Effector memory CD8-positive, alpha-beta T cell (primary cell): ENCODE measurements at places on chromosomes 5 and 9.

DNA sequence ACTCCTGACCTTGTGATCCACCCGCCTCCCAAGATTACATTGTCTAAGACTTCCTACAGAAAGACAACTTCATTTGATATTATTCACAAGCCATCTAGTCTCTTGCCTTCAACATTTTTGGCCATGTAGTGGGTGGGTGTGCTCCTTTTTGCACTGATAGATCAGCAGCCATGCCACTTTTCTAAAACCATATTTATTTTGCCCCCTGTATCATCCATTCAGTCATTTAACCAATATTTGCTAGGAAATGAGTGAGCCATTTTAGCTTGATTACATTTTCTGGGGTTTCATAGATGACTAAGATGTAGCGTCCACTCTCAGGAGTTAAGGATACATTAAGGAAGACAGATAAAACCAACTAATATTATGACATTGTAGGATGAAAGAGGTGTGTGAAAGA lies 555.6 kb downstream of the RAB3C start:
- H3K4me1 ChIP-seq: no peaks in the 10 kb centered on the region
- H3K4me3 ChIP-seq: no peak overlapping the region
- no peak overlapping the region for H3K27ac ChIP-seq
- H3K36me3 ChIP-seq: no peaks in the 10 kb centered on the region

DNA sequence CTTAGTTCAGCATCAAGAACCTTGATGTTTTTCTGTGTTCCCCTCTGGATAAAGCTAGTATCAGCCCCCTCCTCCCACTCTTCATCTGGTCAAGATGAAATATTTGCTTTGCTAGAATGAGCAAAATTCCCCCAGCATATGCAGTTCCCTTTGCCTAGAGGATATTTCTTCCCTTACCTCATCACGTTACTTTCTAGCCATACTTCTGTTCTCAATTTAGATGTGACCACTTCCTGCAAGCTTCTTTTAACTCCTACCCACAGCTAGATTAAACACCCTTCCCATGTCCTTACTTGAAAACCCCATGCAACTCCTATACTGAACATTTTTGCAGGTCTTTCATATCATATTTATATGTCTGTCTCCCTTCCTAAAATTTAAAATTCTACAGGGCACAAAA lies 178.9 kb upstream of the TUSC1 start:
- H3K4me3 ChIP-seq: no peak overlapping the region
- no peaks in the 10 kb centered on the region for H3K4me1 ChIP-seq
- no peak overlapping the region for H3K27ac ChIP-seq
- no peaks in the 10 kb centered on the region for H3K27me3 ChIP-seq
- no peak for DNase-seq
- H3K36me3 ChIP-seq: no peaks in the 10 kb centered on the region

GRCh38 chr5:142627383-142628217 lies 58.3 kb downstream of the FGF1 start:
- peaks cover 35% of the 10 kb centered on the region for H3K27me3 ChIP-seq
- no peak for DNase-seq
- no peak overlapping the region for H3K27ac ChIP-seq

GRCh38 chr9:22204240-22204639 lies 195.1 kb upstream of the CDKN2B start:
- H3K27me3 ChIP-seq: peaks cover 18% of the 10 kb centered on the region
- H3K27ac ChIP-seq: no peak overlapping the region
- H3K4me1 ChIP-seq: peaks cover 13% of the 10 kb centered on the region

DNA sequence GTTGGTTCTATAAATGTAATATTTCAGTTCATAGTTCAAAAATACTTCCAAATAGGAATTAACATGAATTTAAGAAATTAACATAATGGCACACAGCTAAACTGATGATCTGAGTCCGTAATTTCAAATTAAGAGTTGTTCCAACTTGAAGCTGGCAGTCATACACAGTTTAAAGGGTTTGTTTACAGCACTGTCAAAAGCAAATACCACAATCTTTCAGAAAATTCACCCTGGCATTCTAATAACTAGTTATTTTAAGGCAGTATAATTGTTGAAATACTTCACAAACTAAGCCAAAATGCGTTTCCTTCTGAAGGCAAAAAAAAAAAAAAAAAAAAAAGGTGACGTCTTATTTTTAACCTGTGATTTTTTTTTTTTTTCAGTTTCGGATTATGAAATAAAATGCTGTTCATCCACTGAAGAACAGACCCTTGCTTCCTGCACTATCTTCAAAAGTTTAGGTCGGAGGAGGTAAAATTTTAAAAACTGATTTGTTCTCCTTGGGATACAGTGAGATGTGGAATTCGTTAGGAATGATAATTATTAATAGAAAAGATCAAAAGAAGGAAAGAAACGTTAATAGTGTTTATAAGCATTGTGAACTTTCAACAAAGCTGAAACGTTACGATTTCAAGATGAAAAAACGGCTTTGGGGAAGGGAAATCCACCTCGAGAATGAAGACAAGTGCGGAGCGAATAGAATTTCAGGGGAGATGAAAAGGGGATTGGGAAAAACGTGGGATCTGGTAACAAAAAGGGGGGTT lies 850 bp downstream of the IL6ST start:
- H3K27ac ChIP-seq: peak overlapping the region; percentile 93
- H3K27me3 ChIP-seq: no peaks in the 10 kb centered on the region
- peaks cover 9% of the 10 kb centered on the region for H3K36me3 ChIP-seq
- H3K4me1 ChIP-seq: peaks cover 27% of the 10 kb centered on the region

DNA sequence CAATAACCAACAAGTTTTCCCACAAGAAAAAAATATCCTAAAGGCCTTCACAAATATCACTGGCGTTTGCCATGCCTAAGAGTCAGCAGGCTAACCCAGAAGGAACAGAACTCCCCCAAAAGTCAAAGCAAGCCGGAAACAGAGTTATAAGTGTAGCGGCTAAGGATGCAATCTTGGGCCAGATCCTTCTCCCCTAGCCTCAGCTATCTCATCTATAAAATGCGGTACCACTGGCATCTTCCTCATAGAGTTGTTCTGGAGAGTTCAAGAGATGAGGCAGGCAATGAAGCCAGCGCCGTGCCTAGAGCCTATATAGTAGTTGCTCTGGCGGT lies 632 bp downstream of the DPM2 start:
- DNase-seq: no peak
- peak overlapping the region; percentile 87 for H3K4me3 ChIP-seq
- H3K36me3 ChIP-seq: peaks cover 56% of the 10 kb centered on the region
- H3K27me3 ChIP-seq: no peaks in the 10 kb centered on the region
- H3K27ac ChIP-seq: peak overlapping the region; percentile 87

DNA sequence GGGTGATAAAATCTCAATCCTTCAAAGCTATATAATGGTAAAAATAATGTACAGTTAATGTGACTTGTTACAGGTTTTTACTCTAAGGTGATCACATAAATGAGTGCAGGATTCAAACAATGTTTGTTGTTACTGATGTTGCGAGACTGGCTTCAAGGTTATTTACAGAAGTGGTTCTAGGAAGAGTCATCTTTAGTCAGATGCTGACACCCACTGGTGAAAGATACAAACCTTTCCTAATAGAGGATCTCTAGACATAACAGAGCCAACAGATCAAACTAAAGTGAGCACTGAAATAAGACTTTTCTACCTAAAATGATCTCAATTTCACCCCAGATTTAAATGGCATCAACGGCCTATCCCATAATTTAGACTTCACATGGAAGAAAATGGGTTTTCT lies 20.2 kb downstream of the ARSB start:
- H3K27ac ChIP-seq: no peak overlapping the region
- H3K4me3 ChIP-seq: no peak overlapping the region
- H3K4me1 ChIP-seq: no peaks in the 10 kb centered on the region
- DNase-seq: no peak

DNA sequence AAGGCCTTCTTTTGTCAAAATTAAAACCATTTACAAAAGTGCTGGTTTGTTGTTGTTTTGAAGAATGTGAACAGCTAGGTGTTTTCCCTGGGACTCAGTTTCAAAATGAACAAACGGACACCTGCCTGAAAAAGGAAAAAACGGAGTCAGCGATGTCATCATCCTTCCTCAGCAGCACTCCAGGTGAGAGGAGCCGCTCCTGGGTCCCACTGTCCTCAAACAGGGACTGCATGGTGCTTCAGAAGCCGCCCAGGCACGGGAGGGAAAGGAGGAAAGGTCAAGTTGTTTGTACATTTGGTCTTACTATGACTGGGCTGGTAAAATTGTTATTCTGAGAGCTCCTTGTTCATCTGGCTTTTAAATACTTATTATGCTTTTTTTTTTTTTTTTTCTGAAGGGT lies 69.0 kb upstream of the ZSWIM6 start:
- H3K27ac ChIP-seq: no peak overlapping the region
- no peak for DNase-seq

DNA sequence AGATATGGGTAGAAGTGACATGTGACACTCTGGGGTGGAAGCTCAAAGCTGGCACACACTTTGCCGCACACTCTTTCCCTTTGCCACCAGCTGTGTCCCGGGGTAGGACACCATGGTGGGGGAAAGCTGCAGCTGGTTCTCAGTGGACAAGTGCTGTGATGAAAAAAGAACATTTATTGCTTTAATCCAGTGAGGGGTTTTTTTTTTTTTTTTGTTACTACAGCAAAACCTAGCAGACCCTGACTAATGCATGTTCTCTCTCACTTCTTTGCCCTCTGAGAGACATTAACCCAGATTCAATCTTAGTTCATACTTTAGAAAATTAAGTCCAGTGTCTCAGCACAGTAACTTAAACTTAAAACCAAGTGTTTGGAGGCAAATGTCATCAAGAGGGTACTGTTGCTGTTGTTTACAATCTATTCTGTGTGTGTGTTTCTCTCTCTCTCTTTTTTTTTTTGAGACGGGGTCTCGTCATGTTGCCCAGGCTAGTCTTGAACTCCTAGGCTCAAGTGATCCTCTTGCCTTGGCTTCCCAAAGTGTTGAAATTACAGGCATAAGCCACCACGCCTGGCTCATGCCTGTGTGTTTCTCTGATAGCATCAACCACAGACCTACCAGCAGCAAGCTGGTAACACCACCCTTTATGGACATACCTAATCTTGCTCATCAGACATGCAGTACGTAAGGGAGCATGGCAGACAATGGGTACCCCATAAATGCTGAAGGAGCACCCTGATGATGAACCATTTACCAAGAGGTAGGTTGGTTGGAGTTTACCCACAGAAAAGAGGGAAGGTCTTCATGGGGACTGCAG lies 84.7 kb upstream of the TBC1D2 start:
- DNase-seq: no peak
- H3K4me1 ChIP-seq: no peaks in the 10 kb centered on the region
- no peaks in the 10 kb centered on the region for H3K36me3 ChIP-seq
- H3K4me3 ChIP-seq: no peak overlapping the region
- H3K27ac ChIP-seq: no peak overlapping the region
- peaks cover 82% of the 10 kb centered on the region for H3K27me3 ChIP-seq

- peaks cover 3% of the 10 kb centered on the region for H3K4me1 ChIP-seq
- H3K27me3 ChIP-seq: peaks cover 26% of the 10 kb centered on the region
- no peak overlapping the region for H3K4me3 ChIP-seq
Observed at GRCh38 chr5:5342784-5343183, 79.7 kb upstream of the ICE1 start.

- H3K27me3 ChIP-seq: no peaks in the 10 kb centered on the region
- H3K27ac ChIP-seq: no peak overlapping the region
- H3K36me3 ChIP-seq: no peaks in the 10 kb centered on the region
- H3K4me1 ChIP-seq: no peaks in the 10 kb centered on the region
Observed at GRCh38 chr5:105146867-105147266, 1584.3 kb upstream of the NUDT12 start.

GRCh38 chr5:179880848-179881590 lies 22.4 kb upstream of the MRNIP start:
- DNase-seq: no peak
- peaks cover 22% of the 10 kb centered on the region for H3K36me3 ChIP-seq
- H3K4me1 ChIP-seq: no peaks in the 10 kb centered on the region
- no peak overlapping the region for H3K4me3 ChIP-seq
- peak overlapping the region; percentile 3 for H3K27ac ChIP-seq

DNA sequence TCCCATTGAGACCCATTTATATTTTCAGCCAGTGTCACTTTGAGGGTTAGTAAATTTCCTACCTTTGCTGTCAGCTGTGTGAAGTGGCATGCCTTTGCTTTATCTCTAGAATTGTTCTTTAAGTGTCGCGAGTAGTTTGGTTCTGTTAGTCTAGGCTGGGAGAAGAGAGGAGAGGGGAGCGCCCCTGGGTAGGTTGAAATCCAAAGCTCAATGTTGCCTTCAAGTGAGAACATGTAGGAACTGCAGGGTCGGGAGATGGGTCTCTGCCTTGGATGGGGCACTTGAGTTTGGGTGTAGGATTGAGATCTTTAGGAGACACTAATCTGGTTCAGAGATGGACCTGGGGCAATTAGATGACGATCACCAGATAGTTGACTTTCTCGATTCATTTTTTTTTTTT lies 46.3 kb downstream of the STC2 start:
- peaks cover 68% of the 10 kb centered on the region for H3K27me3 ChIP-seq
- no peaks in the 10 kb centered on the region for H3K4me1 ChIP-seq
- H3K27ac ChIP-seq: no peak overlapping the region
- H3K4me3 ChIP-seq: no peak overlapping the region

DNA sequence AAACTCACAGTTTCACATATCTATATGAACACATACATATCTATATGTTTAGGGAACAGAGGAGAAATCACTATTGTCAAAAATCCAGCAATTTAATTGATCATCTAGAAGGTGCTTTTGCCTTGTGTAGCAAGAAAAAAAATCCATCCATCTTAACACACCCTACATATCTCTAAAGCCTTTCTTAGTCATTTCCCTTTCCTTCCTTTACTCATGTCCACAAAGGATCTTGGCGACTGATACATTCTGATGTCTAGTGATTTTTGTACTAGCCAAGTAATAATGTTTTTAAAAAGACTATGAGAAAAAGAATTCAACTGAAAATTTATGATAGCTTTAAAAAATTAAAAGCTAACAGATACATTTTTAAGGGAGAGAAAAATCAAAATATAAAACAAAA lies 22.5 kb downstream of the ZDHHC21 start:
- H3K4me3 ChIP-seq: no peak overlapping the region
- H3K36me3 ChIP-seq: peaks cover 6% of the 10 kb centered on the region
- no peaks in the 10 kb centered on the region for H3K27me3 ChIP-seq
- no peak for DNase-seq
- no peak overlapping the region for H3K27ac ChIP-seq

DNA sequence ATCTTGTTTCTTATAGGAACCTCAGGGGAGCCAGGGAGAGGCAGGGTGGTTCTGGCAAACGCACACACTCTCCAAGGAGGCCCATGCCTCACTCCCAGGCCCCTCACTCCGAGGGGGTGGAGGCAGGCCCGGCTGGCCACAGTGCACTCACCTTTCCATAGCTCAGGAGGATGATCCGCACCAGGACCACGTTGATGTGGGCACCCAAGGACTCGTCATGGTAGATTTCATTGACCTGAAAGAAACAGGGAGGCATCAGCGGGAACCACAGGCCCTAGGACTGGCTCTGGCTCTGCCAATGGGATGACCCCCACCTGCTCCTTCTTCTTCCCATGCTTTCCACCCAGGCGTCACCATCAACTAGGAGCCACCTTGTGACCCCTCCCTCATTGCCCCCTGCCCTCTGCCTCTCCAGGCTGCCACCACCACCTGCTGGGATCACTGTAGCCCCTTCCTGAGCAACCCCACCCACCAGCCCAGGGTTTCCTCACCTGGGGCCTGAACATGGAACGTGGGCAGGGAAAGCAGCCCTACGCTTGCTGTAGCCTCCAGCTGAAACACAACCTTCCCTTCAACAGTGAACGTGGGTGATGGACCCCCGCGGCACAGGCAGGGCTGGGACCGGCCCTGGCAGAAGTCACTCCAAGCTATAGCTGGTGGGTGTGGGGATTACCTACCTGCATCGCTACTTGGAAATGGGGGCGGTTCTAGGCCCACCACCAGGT lies 120.9 kb downstream of the ZNF354C start:
- no peak for DNase-seq
- H3K4me1 ChIP-seq: no peaks in the 10 kb centered on the region
- peaks cover 91% of the 10 kb centered on the region for H3K27me3 ChIP-seq
- H3K4me3 ChIP-seq: no peak overlapping the region
- H3K36me3 ChIP-seq: no peaks in the 10 kb centered on the region
